Caco-2 (cell line): ENCODE measurements at places on chromosomes 13 and 19.

GRCh38 chr13:49936968-49937273 lies 781 bp upstream of the SPRYD7 start:
- DNase-seq: no peak

DNA sequence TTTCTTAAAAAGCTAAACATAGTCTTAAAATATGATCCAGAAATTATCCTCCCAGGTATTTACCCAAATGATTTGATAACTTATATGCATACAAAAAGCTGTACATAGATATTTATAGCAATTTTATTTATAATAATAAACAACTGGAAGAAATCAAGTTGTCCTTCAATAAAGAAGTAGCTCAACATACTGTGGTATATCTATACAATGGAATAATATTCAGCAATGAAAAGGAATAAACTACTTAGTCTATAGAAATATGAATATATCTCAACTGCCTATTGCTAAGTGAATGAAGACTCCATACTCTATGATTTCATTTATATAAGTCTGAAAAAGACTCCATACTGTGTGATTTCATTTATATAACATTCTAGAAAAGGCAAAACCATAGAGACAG lies 47.1 kb upstream of the SLAIN1 start:
- DNase-seq: no peak

GRCh38 chr19:12672744-12673143 lies 6.1 kb downstream of the WDR83 start:
- no peak for DNase-seq

- DNase-seq: peak; percentile 8
Observed at GRCh38 chr13:24540236-24541126, 27.9 kb upstream of the PARP4 start.

DNA sequence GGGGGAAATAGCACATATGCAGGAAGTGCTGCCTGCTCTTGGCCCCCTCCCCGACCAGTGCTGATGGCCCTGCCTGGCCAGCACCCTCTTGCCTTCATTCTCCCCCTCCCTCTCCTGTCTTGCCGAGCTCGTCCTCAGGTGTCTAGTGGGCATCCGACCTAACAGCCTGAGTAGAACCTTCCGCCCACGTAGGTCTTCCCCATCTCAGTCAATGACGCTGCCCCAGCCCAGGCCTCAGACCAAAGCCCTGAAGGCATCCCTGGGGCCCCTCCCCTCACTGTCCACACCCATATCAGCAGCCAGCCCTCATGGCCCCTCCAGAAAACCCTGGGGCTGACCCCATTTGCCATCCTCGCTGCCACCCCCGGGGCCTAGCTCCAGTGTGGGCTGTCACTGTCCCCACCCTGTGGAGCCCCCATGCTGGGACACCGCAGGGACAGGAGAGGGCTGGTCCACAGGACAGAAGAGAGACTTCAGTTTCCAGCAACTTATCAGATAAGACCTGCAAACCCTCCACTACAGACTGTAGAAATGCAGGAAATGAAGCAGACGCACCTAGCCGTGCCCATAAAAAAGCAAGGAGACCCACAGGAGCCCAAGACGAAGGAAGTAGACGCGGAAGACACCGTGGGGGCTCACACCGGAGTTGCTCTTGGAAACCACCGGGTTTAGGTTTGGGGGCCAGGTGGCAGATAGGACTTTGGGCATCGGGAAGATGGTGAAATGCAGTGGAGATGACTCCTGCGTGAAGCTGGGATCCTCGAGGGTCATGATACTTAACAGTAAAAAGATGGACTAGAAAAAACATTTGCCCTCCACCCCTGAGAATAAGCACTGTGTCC lies 38.3 kb downstream of the AP1M1 start:
- DNase-seq: no peak

DNA sequence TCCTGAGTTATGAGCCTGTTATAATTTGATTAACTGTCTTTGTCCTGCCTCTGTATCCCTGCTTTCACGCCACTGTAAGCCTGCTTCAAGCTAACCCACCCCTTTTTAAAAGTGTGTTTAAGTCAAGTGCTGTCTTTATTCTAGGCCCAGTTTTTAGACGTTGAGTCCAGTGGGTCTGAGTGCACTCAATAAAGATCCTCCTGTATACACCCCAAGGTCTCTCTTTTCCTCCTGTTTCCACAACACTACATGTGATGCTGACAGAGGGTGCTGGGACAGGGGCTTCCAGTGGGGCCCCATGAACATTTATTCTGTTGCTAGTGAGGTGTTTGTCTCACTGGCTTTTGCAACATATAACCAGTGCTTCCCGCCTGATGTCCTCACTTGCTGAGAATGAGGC lies 6.7 kb upstream of the F2RL3 start:
- no peak for DNase-seq

- DNase-seq: no peak
Observed at GRCh38 chr19:16160943-16161560, 12.3 kb downstream of the CIB3 start.

DNA sequence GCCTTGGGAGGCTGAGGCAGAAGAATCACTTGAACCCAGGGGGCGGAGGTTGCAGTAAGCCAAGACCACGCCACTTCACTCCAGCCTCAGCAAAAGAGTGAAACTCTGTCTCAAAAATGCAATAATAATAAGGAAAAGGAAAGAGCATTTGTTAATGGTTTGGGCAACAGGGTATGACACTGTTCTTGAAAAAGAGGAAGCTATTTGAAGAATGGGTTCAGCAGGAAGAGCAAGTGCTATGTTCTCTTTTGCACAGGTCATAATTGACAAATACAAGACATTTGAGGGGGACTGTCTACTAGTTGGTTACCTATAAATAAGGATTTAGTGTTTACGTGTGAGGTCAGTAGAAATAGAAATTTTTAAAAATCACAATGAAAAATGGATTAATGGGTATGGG lies 218.3 kb downstream of the DCT start:
- no peak for DNase-seq

- no peak for DNase-seq
Observed at GRCh38 chr13:32938314-32938713, 77.9 kb upstream of the KL start.

DNA sequence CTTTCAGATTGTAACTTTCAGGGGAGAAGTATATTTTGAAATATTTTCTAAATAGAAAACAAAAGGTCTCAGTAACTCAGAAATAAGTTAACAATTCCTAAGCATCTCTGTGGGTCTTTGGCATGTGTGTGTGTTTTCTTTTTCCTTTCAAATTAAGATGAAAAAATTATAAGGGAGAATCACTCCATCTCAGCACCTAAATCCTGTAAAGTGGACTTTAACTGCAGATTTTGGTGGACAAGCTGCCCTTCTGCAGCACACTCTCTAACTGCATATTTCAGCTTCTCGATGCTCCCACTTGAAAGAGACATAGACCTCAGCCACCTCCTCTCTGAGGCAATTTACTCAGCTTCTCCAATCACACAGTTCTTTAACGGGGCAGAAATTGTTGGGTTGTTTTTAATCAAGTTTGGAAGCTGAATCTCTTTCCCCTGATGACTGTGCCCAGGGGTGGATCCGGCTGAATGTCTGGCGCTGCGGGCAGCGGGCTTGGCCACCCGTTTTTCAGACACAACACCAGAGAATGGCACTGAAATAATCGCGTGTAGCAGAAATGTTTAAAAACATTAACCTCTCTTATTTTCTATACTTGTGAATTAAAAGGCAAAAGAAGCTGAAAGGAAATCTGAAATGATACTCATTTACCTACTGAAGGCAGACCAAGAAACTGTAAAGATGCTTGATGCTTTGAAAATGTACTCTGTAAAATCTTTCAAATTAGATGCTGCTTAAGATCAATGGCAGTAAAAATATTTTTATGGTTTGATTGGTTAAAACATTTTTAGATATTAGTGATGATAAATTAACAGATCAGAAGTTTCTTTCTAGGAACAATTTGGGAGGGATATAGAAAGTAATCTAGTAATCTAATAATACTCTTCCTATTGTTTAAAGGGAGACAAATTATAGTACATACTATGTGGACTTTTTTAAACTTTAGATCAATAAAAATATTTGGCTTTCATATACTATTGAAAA lies 12.4 kb downstream of the ZIC2 start:
- DNase-seq: no peak

- no peak for DNase-seq
Observed at GRCh38 chr19:38959618-38960017, 15.9 kb downstream of the FBXO17 start.

GRCh38 chr19:19744641-19745040 lies 11.7 kb upstream of the ZNF14 start:
- no peak for DNase-seq

GRCh38 chr13:44050450-44051063 lies 170.9 kb downstream of the LACC1 start:
- DNase-seq: peak; percentile 43

DNA sequence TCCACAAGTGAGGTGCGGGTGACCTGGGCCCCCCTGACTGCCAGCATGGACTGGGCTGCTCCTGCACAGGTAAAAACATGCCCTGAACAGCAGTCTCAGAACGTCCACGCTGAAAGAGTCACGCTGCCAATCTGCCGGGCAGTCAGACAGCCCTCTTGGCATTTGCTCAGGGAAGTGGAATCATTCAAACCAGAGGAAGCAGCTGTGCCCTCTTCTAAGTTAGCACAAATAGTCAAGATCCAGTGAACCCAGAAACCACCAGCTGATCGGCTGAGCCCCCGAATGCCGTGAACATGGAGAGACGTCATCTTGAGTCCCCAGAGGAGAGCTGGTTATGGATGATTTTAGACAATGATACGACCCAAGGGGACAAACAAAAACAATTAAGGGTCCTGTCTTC lies 34.4 kb downstream of the KLF2 start:
- no peak for DNase-seq

DNA sequence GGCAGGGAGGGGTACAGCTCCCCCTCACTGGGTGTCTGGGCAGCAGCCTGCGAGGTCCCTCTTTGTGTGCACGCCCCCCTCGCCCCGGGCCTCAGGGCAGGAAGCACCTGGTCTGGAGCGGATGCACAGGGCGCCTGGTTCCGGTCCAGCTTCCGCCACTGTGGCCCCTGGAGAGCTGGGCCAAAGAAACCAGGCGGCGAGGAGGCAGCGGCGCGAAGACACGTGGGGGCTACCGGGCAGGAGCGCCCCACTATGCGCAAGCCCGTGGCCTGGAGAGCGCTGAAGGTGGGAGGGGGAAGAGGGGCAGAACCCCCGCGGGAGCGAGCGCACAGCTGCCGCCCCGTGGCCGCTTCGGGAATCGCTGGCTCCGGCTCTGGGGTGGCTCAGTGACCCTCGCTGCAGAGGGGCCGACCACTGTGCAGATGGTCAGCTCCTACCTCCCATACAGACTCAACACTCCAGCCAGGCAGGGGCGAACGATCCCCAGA lies 1.7 kb upstream of the LYL1 start:
- no peak for DNase-seq

- no peak for DNase-seq
Observed at GRCh38 chr13:39809466-39809865, 154.0 kb downstream of the COG6 start.

- no peak for DNase-seq
Observed at GRCh38 chr19:6772028-6772865, at the start of gene VAV1. Gene VAV1, plus strand, starts transcription at chr19:6772708. Its CDS starts 100 bp downstream, at chr19:6772808.

- no peak for DNase-seq
Observed at GRCh38 chr13:87954091-87954490, 282.9 kb downstream of the SLITRK5 start.

DNA sequence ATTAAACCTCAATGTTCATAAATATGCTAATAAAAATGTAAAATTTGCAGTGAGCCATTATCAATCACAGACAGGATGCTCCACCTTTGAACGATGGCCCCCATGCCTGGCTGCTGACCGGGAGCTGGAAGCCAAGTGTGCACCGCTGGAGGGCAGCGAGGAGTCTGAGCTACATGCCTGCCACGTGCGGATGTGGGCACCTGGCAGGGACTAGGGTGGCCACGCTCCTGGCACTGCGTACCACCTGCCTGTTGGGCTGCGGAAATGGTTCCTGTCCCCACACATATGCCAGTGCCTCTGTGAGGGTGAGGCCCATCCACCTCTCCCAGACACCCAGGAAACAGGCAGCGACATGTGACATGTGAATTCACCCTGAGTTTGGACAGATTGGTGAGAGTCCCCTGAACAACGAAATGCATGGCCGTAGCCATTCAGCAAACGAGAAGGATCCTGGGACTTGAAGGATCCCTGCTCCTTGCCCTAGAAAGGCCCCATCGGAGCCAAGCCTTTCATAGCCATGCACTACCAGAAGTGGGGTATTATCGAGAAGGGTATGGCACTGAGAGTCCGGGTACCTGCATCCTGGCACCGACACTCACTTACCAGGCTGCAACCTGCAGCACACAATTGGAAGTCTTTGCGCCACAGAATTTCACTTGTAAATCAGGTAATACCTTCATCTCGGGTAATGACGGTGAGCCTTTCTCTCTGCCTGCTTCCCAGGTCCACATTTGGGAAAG lies 35.8 kb downstream of the TSHZ3 start:
- no peak for DNase-seq
